ENCODE measurements at places on chromosomes 11 and 22.

DNA sequence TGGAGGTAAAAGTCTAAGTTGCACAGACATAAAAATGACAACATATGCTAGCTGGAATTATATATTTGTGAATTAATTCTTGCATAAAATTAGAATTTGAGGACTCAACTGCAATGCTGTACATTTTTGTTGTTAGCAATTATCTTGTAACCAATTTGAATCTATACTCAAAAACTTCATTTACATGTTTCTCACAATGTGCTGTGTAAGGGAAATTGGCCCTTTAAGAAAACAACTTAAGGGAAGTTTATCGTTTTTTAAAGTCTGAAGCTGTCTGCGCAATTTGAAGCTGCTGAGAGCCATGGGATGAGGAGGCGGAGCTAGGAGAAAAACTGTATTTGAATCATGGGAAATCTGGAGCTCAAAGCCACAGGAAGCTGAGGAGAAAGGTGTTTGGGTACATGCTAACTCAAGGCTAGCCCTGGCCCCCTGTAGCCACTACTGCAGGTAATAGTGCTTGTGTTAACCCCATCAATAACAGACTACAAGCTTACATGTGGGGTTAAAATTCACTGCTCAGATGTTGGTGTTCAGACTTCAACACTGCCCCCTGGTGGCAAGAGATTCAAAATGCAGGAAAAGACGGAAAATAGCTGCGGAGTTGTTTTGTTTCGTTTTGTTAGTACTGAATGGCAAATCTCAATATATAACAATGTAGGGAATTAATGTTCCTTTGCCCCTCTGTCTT, 126.1 kb downstream of the BRD1 start:
- DNase-seq, result peak; percentile 26

DNA sequence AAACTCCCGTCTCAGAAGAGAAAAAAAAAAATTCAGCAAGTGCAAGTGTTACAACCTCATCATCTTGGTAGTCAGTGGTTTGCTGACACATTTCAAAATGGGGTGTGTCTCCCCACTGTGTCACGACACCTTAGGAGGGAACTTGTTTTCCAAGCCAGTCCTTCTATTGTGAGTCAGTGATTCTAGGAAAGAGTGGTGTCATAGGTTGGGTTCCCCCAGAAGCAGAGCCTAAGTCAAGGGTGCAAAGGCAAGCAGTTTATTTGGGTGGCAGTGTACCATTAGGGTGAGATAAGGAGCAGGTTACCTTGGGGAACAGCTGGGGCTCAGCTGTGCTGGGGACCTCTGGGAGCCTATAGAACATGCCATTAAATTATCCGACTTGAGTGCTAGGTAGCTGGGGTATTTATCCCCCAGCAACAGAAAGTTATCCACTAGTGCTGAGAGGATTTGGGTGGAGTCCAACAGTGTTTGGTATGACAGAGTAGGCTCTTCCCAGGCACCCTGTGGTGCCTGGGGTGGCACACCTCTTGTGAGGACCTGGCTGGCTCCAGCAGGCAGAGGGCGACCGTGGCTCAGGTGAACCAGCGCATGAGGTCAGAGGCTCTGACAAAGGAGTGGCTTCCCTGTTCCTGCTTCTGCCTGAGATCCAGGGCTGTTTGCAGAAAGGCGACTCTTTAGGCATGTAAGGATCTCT, 41.7 kb downstream of the KIAA1671 start:
- peak; percentile 25 for DNase-seq

DNA sequence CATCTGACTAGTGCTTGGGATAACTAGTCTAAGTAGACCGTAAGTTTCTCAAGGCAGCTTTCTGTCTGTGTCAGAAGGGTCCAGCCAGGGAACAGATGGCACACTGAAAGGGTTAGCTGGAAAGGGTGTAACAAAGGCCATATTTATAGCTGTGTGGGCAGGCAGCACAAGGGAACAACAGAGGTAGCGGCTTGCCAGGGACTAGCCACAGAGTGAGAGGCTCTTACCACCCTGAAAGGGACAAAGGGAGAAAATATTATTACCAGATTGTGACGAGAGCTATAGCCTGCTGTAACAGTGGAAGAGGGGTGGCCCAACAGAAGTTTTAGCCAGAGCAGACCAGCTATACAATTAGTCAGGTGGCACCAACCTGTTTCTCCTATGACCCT, 129.4 kb downstream of the CCDC34 start:
- DNase-seq, result no peak

DNA sequence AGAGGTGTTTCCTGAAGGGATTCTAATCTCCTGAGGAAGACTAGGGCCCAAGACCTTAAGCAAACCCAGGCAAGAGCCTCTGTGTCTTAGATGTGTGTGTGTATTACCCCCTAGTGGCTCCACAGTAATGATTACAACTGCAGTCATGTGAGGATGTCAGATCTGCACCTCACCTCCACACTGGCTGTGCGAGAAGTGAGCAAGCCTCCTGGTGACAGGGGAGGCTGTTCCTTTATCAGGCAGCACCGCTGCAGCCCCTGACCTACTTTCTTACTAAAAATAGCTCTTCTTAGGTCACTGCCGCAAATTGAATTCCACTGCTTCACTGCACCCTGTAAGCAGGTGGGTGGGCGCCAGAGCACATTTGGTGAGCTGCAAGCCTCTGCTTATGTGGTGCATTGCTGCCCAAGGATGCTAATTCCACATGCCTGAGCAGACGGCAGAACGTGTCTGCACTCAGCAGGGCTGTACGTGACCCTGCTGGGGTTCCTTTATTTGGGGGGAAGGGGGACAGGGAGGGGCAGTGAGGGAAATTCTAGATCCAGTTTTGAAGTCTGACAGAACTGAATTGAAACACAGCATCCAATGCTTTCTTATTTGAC, 112.4 kb downstream of the KCNC1 start:
- no peak for DNase-seq

DNA sequence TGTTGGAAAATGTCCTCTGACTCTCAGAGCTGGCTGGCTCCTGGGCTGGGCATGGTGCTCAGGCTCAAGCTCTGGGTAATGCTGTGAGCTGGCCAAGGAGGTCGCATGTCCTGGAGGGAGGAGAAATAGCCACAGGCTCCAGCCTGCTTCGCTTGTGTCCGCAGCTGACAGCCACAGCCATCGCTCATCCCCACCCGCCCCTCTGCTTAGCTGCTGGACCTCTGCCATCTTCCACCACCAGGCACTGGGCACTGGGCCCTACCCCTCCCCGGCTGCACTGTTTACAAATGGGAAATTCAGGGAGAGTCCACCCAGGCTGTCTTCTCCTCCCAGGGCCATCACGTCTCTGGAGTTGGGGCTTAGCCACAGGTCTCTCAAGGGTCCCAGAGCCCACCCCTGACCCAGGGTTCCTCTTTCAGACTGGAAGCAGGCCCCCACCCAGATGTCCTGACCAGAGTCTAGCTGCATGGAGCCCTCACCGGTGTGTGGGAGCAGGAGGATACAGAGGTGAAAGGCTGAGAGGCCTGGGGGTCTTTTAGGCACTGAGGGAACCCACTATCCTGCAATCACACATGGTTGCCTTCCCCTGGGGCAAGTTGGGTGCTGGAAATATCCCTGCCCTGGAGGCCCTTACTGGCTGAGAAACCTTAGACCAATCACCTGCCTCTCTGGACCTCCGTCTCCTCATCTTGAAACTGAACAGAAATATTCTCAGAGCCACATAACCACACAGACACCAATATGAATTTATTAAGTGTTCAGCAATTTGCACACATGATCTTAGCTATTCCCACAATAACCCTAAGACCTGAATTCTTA, 62.7 kb downstream of the CD82 start:
- peak; percentile 14 for DNase-seq

DNA sequence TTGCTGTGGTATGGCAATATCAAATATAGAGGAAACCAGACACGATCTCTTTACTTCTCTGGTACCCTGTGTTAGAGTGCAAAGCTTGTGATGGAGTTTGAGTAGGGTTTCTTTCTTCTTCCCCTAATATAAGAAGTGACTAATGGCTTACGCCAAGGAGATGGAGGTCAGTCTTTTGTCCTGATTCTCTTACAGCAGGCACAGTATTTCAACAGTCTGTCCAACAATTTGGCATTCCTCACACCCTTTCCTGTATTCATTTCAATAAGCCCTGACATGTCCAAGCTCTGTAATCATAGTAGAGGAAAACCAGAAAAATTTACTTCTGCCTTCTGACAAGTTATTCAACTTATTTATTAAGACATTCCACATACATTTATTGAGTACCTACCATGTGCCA, 546.2 kb downstream of the TMEM135 start:
- no peak for DNase-seq

GRCh38 chr11:119406005-119406404, 17.0 kb downstream of the THY1 start:
- peak; percentile 53 for DNase-seq

GRCh38 chr11:130675371-130675821, 227.0 kb downstream of the ADAMTS15 start:
- DNase-seq, result no peak

- peak; percentile 66 for DNase-seq
Observed at GRCh38 chr22:43867839-43868635, 5.7 kb upstream of the SULT4A1 start.

- DNase-seq, result no peak
Observed at GRCh38 chr11:16780698-16781550, 42.5 kb downstream of the C11orf58 start.

DNA sequence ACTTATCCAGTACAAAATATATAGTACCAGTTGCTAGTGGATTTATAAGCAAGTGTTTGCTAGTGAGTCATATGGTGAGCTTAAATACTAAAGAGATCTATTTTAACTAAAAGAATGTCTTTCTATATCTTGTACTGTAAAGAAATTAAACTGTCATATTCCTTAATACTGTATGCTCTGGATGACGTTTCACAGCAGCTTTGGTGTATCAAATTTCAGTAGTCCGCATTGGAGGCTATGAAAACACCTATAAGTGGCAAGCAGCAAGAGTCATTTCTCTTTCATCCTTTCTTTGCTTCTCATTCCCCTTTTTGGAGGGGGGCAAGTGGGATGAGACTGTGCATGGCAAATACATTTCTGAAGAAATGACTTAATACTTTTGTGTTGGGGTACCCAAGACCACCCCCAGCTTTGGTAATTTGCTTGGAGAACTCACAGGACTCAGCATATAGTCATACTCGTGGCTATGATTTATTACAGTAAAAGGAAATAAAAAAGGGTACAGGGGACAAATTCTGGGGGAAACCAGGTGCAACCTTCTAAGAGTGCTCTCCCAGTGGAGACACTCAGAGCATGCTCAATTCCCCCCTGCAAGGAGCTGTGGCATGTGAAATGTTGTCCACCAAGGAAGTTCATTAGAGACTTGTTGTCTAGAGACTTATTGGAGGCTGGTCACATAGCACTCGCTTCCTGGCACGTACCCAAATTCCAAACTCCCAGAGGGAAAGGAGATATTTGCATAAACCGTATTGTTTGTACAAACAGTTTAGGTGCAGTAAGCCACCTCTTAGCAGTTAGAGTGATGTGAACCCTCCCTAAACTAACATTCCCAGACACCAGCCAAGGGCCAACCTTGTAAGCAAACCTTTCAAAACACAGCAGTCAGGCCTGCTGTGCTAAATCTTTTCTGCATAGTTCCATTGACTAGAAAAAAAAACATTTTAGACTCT, 210.8 kb downstream of the PGR start:
- no peak for DNase-seq

DNA sequence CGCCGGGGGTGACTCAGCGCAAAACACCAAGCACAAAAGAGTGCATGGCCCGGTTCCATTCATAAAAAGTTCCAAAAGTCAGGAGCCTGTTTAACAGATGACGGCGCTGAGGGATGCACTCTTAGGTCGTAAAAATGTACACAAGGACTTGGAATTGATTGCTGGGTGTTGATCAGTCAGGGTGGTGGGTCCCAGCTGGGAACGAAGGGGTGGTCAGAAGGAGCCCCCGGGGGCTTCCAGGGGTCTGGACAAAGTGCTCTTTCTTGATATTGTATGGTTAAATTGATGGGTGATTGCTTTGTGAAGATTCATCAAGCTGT, 20.7 kb downstream of the IFITM10 start:
- DNase-seq, result no peak

DNA sequence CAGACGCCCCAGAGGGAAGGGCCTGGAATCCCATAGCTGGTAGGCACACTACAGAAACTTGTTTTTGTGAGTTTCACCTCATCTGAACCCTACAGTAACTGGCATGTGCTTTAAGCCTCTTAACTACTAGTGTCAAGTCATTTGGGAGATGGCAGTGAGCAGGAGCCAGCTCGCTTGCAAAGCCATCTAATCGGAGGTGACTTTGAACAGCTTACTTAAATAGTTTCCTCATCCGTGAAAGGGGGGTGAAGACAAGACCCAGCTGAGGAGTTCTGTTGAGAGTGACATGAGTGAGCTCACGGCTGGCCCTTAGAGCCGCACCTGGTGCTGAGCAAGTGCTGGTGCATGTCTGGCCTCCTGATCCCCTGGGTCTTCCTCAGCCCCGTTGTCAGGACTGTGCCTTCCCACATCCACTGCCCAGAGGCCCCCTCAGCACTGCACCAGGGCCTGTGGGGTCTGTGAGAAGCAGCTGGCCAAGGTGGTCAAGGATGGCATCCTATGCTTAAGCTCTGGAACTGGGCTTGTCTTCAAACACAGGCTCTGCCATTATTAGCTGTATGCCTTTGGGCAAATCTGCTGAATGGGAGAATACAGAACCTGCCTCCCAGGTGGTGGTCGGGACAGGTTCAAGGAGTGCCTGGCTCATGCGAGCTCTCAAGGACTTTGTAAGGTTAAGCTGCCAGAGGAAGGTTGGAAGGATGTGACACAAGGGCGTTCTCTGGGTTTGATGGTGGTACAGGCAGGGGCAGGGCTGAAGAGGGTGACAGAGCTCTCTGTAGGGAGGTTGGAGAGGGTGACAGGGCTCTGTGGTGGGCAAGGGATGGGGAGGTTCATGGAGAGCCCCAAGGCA, 27.3 kb downstream of the INCENP start:
- DNase-seq, result no peak

DNA sequence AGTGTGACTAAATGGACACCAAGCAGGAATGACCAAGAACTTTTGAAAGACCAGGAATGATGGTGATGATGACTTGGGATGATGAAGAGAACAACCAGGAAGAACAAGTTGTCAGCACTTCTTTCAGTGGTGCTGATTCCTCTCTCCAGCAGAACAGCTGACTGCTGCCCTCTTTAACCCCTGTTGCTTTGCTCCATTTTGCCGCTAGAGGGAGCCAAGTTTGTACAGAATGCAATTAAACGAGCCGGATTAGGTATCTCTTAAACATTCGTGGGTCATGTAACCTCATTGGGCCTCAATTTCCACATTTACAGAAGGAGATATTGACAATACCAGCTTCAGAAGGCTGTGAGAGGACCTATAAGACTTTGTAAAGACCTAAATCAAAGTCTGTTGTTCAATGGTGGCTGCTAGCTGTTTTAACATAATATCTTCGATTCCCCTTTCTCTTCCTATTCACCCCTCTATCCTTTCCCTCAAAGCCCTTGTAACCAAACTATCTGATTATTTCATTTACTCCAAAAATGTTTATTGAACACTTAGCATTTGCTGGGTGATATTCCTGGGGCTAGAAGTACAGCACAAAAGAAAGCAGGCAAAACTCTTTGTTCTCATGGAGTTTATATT, 1.9 kb downstream of the OR4S1 start:
- DNase-seq, result peak; percentile 77

Data from suppressor macrophage treated with lipopolysaccharide for 1 hour (primary cell).